ENCODE measurements at places on chromosomes 4 and X.

DNA sequence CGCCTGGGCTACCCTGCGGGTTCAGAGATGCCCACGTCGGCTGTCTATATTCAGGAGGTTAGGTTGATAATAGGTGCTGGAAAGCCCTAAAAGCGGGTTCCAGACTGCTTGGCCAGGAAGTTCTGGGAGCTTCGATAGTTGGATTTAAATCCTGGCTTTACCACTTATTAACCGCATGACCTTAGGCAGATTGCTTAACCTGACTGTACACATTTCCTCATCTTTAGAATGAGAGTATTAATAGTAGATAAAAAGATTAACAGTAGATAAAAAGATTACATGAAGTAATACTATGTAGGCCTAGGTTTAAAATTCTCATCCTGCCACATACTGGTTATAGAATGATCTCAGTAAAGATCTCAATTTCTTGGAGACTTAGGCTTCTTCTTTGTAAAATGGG, 75.0 kb upstream of the ESX1 start:
- DNase-seq, result no peak

GRCh38 chr4:33746979-33747378, 2497.3 kb downstream of the ARAP2 start:
- DNase-seq, result no peak

DNA sequence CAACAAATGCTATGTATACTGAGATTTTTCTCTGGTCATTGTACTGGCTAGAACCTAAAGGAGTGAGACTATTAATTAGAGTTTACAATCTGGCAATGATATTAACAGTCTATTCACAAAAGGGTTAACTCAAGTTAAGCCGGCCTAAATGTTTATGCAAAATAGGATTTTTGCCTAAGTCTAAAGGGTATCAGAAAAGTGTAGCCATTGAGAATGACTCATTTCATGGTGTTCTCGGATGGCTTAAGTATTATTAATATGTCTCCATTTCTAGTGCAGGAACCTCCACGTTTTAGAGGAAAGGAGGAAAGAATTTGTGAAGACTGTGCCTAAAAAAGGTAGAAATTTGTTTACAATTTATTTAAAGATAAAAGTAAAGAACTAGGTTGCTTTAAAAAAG, 29.8 kb downstream of the DYNLT3 start:
- no peak for DNase-seq

GRCh38 chrX:21155916-21156315, 218.3 kb upstream of the CNKSR2 start:
- DNase-seq, result no peak

- DNase-seq, result no peak
These were observed 311.4 kb downstream of the PRDM5 start for GRCh38 chr4:120611092-120611491.

- no peak for DNase-seq
These were observed 22.7 kb upstream of the OGT start for GRCh38 chrX:71510161-71510560.

DNA sequence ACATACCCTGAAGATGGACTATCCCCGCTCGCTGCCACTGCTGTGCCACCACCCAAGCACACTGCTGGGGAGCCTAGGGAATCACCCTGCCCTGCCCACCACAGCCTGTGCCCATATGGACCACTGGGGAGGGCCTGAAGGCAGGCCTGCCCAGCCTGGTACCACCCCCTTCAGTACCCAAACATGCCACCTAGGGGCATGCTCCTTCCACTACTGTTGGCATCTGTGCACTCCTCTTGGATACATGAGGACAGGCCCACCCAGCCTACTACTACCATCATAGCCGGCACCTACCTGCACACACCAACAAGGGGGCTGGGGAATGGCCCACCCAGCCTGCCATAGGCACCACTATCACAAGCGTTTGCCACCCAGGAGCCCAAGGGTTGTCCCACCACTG, 30.1 kb upstream of the PRDX4 start:
- DNase-seq, result no peak

DNA sequence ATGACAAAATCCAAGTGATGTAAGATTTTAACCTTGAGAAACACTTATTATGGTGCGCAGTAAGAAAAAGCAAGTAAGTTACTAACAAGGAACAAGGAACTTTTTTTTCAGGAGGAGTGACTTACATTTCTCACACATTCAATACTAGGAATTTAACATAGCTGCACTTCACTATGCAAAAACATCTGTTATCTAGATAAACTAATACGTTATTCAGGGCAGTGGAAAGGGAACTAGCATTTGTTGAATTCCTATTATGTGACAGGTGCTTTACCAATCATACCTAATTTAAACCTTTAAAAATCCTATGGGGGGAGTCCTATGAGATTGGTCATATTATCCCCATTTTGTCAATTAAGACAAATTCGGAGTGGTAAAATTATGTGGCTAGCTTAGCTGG, 238.0 kb downstream of the NR3C2 start:
- DNase-seq, result no peak

GRCh38 chr4:183364025-183364424, 41.8 kb upstream of the CLDN24 start:
- DNase-seq, result no peak

GRCh38 chrX:154123241-154124219, 20.5 kb upstream of the OPN1LW start:
- no peak for DNase-seq

GRCh38 chr4:143743591-143743990, 43.1 kb upstream of the FREM3 start:
- DNase-seq, result no peak

DNA sequence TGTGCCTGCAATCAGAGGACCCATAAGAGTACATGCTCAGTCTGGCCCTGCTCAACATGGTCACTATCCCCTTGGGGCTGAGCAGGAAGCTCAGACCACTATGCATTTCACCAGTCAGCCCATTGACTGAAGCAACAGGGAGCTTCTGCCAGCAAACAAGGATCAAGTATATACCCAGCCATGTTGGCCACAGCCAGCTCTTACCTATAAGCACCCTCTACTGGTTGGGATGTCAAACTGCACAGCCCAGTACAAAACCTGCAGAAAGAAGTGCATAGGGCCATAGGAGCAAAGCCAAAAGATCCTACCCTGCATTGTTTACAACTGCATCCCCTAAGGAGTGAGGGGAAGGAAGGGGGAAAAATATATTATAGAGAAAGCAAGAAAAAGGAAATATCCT, 214.4 kb upstream of the CPEB2 start:
- DNase-seq, result no peak

DNA sequence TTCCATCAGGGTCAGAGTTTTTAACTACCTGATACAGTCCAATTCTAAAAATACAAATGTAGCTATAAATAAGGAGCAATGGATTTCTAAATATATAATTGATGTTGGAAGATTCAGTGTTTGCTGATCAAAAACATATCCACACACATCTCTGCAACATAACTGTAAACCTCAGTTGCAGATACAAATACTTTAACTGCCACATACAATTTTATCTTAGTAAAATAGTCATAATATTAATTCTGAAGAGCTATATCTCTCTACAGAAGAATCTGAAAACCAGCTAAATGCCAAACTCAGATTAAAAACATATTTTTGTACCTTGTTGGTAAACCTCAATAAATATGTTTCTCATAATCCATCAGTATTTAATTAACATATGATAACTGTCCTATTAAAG, 674.3 kb upstream of the INTU start:
- no peak for DNase-seq

DNA sequence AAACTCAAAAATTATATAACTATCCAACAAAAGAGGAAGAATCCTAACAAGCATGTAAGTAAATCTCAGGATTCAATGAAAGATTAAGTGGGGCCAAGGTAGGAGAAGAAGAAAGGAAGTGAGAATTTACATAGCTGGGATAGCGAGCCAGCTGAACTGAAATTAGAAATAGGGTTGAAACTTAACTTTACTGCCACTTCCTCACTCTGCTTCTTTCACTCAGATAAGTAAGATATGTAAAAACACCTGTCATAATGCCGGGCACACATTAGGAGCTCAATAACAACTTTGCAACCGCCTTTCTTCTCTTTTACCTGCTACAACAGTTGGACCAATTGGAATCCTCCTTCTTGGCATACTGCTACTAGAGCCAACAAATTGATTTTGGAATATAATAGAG, 129.4 kb downstream of the CNKSR2 start:
- no peak for DNase-seq

DNA sequence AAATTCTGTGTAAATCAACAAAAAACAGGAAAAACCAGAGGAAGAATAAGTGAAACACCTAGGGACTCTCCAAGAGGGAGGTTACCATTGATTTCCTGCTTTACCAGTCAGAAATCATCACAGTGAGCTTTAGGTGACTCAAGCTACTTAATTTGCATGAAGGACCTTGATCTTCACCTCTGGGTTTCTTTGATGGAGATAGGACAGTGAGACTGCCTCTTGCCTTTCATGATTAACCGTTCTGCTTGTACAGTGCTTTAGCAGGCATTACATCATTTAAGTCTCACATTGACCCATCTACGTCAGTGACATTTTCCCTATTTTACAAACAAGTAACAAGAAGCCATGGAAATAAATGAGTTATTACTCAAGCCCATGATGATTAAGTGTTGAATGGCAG, 3.4 kb upstream of the GK start:
- DNase-seq, result no peak

GRCh38 chrX:97787849-97788248, 904.1 kb downstream of the RPA4 start:
- DNase-seq, result no peak

DNA sequence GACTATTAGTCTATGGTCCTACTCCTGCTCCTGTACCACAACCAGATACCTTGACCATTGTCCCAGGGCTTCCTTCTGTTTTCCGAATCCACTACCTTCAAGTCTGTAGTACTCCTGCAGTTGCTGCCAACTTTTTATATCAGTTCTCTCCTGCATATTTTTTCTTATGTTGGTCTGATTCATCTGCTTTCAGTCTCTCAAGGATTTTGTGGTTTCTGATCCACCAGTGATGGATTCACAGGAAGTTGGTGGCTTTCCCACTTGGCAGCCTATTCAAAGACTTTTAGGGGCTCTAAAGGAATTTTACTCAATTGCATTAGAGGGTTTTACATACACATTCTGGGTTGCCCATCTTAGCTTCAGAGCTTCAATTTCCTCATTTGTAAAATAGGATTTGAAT, 23.6 kb downstream of the KIF4A start:
- no peak for DNase-seq

DNA sequence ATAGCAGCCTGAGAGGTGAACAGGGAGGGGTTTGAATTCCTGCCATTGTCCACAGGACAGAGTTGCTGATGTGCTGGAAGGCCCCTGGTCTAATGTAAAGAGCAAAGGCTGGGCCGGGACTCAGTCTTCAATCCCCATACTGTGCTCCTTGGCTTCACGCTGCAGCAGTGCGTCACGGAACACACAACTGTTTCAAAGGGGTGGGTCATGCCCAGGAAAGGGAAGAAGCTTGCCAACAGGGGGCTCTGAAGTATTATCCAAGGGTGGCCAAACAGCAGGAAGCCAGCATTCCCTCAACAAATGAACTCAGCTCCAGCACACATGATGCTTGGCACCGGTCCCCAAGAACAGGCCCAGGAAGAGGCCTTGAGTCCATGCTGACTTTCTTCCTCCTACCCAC, 122.5 kb downstream of the NFKB1 start:
- DNase-seq, result no peak

DNA sequence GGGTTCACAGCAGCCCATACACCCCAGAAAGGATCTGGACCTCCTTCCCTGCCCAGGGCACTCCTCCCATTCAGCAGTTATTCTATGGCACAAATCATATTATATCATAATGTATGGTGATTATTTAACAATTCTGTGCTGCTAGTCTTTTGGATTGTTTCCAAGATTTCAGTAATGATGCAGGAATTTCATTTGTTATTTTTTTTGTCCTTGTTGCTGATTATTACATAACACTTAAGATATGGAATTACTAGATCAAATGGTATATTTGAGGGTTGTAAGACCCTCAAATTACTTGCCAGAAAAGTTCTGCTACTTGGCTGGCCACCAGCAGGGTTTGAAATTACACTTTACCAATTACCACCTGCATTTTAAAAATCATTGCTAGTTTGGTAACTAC, 36.4 kb downstream of the QDPR start:
- no peak for DNase-seq

- no peak for DNase-seq
These were observed 3.1 kb upstream of the TCEANC start for GRCh38 chrX:13649838-13650237.

DNA sequence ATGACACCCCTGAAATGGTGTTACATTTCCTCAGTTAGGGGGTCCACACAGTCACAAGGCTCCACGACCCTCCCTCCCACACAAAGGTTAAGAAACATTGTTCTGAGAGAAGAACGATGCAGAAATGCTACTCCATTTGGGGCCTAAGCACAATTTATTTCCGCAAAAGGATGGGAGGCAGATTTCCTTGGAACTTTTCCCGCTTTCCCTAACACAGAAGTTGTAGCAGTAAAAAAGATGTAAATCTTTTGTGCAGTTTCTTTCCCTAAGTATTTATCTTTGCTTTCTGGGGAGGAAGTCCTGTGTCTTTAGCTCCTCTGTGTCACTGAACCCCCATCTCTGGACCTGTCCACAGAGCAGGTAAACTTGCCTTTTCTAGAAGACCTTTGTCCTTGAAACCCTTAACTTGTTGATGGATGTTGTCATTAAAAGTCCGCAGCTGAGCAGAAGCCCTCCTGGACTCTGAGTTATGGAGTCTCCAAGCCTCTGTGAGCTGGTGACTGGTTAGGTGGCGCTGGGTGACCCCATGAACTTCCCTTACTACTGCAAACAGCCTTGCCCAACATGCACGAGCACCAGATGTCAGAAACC, 67.2 kb upstream of the SHISA3 start:
- no peak for DNase-seq
